ENCODE measurements at places on chromosomes 5 and 9.

DNA sequence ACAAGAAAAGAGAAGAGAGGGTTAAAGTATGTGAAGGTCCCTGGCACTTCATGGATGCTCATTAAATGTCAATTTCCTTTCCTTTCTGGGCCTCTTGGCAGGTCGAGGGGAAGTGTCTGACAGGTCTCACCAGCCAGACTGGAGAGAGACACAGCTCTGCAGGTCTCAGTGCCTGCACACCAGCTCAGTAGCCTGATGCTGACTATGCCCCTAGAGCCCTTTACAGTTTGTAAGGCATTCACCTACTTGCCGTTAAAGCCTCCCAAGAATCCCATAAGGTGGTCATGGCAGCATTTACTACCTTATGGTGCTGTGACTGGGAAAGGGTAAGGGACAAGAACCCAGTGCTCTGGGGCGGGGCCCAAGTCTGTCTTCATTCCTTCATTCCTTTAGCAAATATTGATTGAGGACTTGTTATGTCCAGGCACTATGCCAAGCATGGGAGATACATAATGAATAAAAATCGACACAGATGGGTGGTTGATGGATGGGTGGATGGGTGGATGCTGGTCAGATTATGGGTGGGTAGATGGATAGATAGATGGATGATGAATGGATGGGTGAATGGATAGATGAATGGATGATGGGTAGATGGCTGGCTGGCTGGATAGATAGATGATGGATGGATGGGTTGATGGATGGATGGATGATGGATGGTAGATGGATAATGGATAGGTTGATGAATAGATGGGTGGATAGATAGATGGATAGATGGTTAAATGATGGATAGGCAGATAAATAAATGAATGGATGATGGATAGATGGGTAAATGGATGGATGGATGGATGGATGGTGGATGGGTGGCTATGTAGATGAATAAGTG lies 21.3 kb upstream of the KIF12 start:
- DNase-seq, result no peak

DNA sequence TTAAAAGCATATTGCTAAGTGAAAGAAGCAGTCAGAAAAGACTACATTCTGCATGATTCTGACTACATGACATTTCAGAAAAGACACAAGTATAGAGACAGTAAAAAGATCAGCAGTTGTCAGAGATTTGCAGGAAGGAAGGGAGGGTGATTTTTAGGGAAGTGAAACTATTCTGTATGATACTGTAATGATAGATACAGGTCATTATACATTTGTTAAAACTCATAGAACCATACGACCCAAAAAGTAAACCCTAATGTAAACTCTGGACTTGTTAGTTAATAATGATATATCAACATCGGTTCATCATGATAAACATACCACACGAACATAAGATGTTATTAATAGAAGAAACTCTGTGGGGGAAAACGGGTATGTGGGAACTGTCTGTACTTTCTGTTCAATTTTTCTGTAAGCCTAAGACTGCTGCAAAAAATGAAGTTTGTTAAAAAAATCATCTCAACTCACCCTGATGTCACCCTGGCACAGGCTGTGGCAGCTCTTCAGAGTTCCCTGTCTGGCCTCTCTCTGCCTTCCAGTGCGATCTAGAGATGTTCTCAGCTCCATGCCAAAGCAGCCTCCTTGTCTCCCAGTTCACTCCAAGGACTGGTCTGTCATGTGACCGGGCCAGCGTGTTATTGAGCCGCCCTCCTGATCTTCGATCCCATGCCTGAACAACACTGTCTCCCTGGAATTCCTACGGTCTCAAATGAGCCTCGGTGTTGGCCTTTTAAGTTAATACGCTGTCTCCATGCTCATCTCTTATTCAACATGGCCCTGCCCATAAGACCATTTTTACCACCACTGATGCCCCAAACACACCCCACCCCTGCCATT lies 35.4 kb downstream of the PRLR start:
- no peak for DNase-seq

- DNase-seq, result no peak
These were observed 334.3 kb downstream of the ICE1 start for GRCh38 chr5:5756762-5757161.

DNA sequence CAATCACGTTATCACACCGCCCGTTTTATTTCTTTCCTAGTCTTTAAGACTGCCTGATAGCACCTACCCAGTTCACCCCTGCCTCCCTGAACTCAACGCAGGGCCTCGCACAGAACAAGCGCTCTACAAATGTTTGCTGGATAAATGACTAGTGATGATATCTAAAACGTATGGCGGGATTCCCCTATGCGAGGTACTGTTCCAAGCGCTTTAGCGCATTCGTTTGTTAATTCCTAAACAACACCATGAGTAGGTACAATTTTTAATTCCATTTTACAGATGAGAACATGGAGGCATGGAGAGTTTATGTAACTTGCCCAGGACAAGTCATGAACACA lies 6.6 kb downstream of the POU4F3 start:
- DNase-seq, result no peak

DNA sequence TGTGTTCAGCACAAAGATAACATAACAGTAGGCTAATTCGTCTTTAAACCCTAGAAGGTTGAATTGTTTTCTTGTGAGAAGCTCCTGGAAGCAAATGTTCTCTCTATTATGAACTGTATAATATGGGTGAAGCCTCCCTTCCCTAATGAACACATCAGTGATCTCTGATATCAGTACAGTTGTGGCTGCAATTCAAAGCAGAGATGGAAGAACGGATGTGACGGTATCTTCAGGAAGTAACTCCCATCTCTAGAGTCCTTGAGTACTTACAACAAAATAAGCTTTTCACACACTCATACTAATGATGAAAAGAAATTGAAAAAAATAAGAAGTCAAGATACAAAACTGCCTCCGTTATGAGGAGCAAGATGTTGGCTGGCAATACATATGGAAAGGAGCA lies 4.5 kb downstream of the HCN1 start:
- DNase-seq, result no peak

GRCh38 chr5:15284706-15285105 lies 215.3 kb upstream of the FBXL7 start:
- no peak for DNase-seq

DNA sequence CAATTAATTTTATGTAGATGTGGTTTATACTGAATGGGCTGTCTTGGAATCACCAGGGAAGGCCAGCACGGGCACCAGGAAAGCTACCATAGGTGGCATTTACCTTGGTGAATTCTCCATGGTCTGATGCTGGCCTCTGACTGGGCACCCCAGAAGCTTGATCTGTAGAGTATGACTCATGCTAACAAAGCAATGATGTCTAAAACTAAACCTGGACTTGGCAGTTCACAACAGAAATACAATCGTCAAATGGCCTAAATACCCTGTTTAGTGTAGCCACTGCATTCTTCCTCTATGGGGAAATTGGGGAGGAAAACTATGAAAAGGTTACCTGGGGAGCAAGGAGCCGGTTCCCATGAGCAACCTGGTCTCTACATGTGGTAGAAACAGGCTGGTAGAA lies 98.0 kb downstream of the ATPSCKMT start:
- DNase-seq, result no peak

DNA sequence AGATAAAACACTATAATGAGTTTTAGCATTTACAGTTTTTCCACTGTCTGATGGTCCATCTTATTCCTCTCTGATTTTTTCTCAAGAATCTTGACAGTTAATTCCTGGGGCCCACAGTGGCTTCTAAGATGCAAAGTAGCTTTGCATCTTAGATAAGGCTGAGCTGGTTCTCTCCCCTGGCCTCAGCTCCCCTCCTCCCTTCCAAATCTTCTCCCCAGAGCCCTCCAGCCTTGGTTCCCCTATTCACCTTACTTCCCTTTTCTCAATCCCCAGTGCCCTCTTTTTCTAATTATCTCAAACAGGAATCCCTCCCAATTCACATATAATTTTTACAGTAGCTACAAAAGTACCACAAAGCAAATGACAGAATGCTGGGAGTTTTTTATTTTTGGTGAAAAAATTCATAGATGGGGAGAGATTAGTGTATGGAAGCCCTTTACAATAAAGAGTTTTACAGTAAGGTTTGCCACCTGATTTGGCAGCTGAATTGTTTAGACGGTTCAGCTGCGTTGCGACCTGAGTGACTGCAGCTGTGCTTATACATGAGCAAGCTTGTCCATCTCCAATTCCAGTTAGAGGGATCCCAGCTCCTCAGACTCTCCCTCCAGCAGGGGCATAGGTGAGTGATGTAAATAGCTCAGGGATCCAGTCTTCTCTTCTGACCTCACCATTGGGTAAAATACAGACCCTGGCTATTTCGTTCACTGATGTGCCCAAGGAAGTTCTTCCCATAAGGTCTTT lies 51.4 kb upstream of the CKMT2 start:
- no peak for DNase-seq

GRCh38 chr5:111937094-111937493 lies 180.1 kb upstream of the NREP start:
- no peak for DNase-seq

- DNase-seq, result peak; percentile 18
These were observed at the start of gene PDZD2 for GRCh38 chr5:31638748-31639418. Gene PDZD2, plus strand, starts transcription at chr5:31639131.

DNA sequence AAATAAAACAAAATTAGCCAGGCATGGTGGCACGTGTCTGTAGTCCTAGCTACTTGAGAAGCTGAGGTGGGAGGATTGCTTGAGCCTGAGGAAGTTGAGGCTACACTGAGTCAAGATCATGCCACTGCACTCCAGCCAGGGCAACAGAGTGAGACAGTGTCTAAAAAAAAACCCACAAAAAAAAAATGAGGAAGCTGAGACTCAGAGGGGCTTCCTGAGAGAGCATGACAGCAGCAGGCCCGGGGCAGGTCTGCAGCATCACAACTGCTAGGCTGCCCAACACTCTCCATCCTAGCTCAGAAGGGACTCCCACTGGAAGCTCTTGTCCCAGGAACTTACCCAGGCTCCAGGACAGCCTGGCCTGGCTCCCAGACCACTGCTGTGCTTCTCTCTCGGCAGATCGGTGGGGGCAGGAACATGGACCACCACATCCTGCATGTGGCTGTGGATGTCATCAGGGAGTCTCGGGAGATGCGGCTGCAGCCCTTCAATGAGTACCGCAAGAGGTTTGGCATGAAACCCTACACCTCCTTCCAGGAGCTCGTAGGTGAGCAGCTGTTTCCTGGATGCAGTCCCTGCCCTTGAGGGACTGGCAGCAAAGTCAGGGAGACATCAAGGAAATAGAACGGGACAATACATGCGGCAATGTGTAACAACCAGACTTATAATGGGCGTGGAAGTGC lies 19.1 kb downstream of the PTGS1 start:
- DNase-seq, result no peak

DNA sequence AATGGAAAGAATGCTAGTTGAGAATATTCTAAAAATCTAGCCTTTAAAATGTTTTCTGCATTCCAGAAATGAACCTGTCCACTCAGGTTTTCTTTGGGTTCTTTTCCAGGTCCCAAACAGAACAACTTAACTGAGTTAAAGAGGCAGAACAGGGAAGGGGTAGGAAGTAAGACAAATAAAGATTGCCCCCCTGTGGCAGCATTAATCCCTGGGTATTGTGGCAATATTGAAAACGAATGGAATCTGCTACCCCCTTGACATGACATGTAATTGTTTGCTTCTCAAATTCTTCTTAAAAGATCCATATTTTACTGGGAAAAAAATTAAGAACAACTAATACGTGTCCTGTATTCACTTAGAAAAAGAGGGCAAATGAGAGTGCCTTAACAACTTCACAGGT lies 9.3 kb upstream of the RBM22 start:
- DNase-seq, result no peak

DNA sequence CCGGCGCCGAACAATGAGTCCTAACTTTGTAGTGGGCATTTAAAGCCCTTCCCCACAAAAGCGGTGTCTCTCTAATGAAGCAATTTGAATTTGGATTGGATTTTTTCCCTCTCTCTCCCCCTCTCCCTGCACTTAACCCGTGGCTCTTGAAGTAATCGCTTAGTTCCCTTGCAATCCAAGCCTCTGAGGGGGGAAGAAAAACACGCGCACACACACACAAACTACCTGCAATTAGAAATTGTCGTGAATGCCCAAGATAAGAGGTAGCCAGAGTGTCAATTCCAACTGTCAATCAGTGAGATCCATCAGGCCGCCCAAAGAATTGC lies 1.2 kb downstream of the LHX6 start:
- no peak for DNase-seq

GRCh38 chr9:93815135-93815534 lies 140.0 kb downstream of the BARX1 start:
- DNase-seq, result no peak

- no peak for DNase-seq
These were observed 2.3 kb downstream of the DPYSL3 start for GRCh38 chr5:147507480-147508126.

DNA sequence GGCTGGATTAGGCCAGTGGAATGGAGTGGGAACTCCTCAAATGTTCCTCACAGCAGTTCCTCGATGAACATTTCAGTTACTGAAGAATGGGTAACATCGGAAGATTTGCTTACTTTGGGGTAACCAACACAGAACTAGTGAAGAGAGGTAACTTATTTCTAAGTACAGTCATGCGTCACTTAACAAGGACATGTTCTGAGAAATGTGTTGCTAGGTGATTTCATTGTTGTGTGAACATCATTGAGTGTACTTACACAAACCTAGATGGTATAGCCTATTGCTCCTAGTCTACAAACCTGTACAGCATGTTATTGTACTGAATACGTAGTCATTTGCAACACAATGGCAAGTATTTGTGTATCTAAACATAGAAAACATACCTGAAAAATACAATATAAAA lies 228.3 kb downstream of the MAST4 start:
- no peak for DNase-seq

GRCh38 chr5:1515921-1516571 lies 7.7 kb downstream of the LPCAT1 start:
- no peak for DNase-seq

- no peak for DNase-seq
These were observed 356.1 kb downstream of the SPOCK1 start for GRCh38 chr5:137142764-137143605.

- DNase-seq, result no peak
These were observed 7.7 kb downstream of the RABL6 start for GRCh38 chr9:136815422-136815782.

GRCh38 chr5:172834415-172835289 lies 601 bp downstream of the ERGIC1 start:
- DNase-seq, result no peak

DNA sequence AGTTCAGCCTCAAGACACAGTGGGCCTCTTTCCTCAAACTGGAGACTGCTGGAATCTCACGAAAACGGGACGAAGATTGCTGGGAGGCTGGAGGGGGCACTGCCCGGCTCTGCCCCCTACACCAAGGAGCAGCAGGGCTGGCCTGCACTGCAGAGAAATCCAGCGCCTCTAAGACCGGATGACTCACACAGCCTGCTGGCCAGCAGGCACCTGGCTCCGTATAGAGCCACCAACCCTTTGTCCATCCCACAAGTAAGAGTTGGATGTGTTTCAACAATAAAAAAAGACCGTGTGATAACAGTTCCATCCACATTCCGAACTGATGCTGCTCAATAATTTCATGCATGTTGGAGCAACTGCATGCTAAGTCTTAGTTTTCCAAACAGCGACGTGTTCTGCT lies 11.5 kb downstream of the CCDC127 start:
- no peak for DNase-seq
